Activated CD4-positive, alpha-beta T cell treated with anti-CD3 and anti-CD28 coated beads for 24 hours (primary cell): ENCODE measurements at places on chromosomes 12 and 14.

- no peak for DNase-seq
Measured at GRCh38 chr14:103033681-103034096, 23.7 kb downstream of the CDC42BPB start.

DNA sequence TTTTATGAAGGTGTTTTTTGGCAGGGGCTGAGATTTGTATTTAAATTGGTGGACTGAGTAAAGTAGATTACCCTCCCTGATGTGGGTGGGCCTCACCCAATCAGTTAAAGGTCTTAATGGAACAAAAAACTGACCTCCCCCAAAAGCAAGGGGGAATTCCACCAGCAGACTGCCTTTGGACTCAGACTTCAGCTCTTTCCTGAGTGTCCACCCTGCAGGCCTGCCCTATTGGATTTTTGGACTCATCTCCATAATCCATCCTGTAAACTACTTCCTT, 228.4 kb upstream of the CAND1 start:
- DNase-seq, result no peak

GRCh38 chr12:5276327-5276880, 155.5 kb upstream of the NTF3 start:
- no peak for DNase-seq

DNA sequence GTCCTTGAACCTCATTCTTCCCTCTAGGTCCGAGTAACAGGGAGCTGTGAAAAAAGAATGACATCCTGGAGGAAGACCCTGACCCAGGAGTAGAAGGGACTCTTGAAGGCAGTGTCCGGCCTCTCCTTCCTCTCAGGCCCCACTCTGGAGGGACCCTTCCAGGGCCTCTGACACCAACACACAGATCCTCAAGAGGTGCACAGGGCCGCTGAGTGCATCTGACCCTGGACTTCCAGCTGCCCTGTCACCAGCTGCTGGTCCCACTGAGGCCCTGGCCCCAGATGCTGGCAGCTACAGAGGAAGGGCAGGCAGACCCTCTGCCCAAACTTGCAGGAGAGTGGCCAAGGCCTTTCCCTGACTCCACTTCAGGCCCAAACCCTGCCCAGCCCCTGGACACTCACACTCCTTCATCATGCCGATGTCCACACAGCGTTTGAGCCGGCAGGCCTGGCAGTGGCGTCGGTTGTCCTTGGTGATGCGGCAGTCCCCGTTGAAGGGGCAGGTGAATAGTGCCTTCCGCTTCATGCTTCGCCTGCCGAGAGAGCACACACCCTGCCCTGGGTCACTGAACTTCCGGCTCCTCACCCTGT, 40.1 kb downstream of the VDR start:
- no peak for DNase-seq

DNA sequence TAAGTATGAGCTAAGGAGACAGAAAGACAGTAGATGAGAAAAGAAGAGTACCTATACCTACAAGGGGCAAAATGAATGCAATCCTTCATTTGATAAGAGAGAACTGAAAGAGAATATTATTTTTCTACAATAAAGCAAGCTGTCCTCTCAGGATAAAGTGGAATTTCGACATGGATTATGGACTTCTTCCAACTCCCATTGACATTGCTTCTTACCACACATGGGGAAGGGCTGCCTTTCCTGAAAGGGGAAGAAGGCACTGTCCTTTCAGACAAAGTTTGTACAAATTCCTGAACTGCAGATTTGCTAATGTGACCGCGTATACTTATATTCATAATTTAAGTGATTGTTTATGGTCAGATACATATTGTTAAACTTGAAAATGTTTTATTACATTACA, 4.3 kb upstream of the HEBP1 start:
- DNase-seq, result no peak
